ENCODE measurements at places on chromosomes 13 and 19. TPM values are rescaled to one million over a fixed set of nuclear protein-coding genes. Genes with fewer than 3 reads are reported as not detected.

Gene GAS6
- 147 TPM for total RNA-seq

Gene SIGLECL1
- total RNA-seq: not detected

Gene C13orf46
- total RNA-seq: 0.17 TPM

Gene KLF2
- total RNA-seq: 4.4 TPM

Gene TNFRSF19
- total RNA-seq: 0.17 TPM

Gene ZNF726
- total RNA-seq: 7.8 TPM

Gene NAPSA
- not detected for total RNA-seq

Gene SSBP4
- 88.8 TPM for total RNA-seq

Gene ZNF440
- 12.4 TPM for total RNA-seq

Gene CD70
- 0.14 TPM for total RNA-seq

Gene CYSLTR2
- not detected for total RNA-seq

DNA sequence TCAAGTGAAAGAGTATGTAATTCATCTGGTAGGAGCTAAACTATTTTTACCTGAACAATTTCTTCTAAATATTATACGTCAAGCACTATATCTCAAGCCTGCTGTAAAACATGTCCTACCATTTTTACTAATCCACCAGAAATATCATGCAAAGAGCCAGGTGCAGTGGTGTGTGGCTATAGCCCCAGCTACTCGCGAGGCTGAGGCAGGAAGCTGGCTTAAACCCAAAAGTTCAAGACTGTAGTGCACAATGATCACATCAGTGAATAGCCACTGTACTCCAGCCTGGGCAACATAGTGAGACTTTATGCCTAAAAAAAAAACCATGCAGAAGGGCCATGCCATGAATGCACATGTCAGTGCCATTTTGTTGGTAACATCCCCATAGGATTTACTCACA lies 20.7 kb upstream of the CLN5 start:
- no peak for DNase-seq

DNA sequence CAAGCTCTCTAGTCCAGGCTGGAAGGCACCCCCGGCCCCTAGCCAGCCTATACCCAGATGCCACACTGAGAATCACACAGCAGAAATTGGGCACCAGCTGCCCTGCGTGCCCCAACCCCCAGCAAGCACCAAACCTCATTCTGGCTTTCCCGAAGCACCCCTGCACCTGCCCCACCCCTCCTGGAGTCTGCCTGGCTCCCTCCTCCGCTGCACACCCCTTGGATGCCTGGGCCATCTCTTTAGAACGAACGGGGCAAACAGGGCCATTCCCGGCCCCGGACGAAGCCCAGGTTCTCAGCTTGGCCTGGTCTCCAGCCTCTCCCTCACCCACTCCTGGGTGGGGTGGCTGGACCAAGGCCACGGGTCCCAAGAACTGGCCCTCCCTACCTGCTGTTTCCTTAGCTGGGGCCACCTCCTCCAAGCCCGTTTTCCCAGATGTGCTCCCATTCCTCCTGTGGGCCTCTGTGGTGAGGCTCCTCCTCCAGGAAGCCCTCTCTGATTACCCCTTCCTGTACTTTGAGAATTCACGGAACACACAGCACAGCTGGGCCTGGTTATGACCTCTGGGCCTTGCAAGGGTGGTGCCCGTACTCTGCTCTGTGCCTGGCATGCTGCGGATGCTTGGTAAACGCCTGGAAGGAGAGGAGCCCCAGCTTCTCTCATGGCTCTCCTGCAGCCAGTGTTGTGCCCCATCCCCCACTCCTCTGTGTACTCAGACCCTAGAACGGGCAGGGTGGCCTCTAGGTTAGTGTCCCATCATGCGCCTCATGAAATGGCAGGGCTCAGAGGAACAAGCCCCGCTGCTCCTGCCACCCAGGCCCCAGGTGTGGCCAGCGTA lies 21.4 kb downstream of the CEBPG start:
- DNase-seq: peak; percentile 58

- DNase-seq: no peak
Observed at GRCh38 chr19:30884146-30884812, 465.0 kb downstream of the TSHZ3 start.

GRCh38 chr19:8573316-8573715 lies 3.9 kb downstream of the MYO1F start:
- no peak for DNase-seq

- peak; percentile 92 for DNase-seq
Observed at GRCh38 chr19:16771618-16772017, 52.0 kb downstream of the NWD1 start.

- peak; percentile 98 for DNase-seq
Observed at GRCh38 chr19:18385675-18386542, at the start of gene GDF15. Gene GDF15, plus strand, starts transcription at chr19:18386158. Its CDS starts 32 bp downstream, at chr19:18386190.

DNA sequence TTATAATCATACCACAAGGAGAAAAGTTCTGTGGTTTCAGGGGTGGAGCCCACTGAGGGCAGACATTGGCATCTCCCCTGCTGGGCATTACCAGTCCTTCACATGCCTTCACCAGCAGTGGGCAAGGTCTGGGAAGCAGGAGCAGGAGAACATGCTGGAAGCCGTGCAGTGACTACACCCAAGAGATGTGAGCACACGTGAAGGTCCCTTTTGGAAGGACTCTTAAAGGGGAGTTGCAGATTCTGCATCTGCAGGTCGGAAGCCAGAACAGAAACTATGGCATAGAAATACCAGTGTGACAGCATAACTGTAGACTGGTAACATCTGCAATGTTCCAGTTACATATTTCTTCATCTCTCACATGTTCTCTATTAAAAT lies 26.9 kb upstream of the KL start:
- no peak for DNase-seq

GRCh38 chr13:111022886-111023285 lies 92.2 kb upstream of the ARHGEF7 start:
- no peak for DNase-seq

- DNase-seq: no peak
Observed at GRCh38 chr19:39202998-39203355, 1.1 kb downstream of the SYCN start.

DNA sequence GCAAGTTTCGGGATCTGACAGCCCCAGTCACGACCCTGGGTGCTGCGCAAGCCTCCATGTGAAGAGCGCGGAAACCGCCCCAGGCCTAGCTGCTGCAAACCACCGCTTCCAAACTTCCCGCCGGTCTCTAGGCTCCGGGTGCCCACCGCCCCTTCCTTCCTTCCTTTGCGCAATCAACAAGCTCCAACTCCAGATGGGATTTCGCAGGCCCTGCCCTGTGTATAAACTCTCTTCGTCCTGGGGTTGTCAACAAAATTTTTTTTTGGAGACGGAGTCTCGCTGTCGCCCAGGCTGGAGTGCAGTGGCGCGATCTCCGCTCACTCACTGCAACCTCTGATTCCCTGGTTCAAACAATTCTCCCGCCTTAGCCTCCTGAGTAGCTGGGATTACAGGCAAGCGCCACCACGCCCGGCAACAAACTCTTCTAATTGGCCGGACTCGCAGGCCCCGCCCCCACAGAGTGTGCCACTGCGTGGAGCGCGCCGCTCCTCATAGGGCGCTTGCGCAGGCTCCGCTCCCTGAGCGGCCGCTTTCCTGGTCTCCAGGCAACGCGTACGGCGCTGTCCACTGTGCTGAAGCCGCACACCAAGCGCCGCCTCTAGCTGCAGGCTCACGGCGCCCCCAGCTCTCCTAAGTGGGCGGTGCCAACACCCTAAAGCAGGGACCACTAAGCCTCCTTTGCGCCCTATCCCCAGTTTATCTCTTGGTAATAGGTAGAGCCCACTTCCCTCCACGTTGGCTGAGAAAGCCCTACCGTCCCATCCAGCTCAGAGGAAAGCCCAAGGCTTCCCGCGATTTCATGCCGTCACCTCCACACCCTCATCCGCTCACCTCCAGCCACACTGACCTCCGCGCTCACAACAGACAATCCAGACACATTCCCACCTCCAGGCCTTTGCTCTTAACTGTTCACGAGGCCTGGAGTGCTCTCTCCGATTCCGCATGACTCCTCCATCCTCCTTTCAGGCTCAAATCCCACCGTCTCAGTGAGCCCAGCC lies 5.5 kb upstream of the QTRT1 start:
- peak; percentile 98 for DNase-seq

DNA sequence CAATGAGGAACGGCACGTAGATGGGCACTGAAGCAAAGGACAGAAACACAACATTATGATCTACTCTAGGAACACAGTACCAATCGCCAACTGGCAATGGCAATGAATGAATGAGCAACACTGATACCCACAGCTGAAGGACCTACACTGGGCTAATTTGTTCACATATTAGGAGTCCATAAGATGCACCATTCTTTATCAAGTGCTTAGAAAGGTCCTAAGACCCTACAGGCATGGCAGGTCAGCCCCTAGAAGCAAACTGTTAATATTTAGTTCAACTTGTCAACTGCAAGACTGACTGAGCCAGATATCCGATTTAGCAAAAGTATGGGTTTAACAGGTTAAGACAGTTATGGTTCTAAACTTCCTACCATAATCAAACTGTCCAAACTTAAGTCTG lies 4.8 kb downstream of the SHISA2 start:
- no peak for DNase-seq

DNA sequence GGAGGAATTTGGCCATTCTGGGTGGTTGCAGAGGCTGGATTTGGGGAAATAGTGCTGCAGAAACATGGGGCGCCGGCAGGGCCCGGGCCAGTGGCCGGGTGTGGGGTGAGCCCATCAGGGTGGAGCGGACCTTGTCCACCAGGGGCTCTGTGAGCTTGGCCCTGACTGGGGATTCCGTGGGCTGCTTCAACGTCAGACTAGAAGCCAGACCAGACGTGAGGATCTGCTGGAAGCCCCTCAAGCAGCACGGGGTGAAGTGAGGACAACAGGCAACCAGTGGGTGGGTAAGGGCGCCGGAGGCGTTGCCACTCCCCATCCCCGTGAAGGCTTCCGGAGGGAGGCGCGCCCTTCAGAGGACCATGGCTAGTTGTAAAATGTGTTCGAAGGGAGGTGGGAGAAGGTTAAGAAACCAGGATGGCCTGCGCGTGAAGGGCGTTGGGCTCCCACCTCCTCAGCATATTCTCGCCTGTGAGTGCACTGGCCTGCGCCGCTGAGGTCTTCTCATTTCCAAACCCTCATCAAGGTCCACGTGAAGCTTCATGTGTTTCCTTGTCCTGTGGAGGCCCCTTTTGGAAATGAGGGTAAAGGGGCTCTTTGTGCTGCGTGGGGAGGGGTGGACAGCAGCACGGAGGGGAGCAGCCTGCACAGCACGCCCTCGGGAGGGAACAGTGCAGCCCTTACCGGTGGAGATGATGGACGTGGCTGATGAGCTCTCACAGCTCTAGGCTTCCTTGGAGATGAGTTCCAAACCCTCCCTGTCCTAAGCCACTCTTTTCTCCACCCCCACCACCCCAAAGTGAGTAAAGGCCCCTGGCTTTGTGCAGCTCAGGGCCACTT lies 8.3 kb downstream of the TEX29 start:
- no peak for DNase-seq

GRCh38 chr19:40597329-40597838 lies 3.8 kb upstream of the LTBP4 start:
- no peak for DNase-seq

DNA sequence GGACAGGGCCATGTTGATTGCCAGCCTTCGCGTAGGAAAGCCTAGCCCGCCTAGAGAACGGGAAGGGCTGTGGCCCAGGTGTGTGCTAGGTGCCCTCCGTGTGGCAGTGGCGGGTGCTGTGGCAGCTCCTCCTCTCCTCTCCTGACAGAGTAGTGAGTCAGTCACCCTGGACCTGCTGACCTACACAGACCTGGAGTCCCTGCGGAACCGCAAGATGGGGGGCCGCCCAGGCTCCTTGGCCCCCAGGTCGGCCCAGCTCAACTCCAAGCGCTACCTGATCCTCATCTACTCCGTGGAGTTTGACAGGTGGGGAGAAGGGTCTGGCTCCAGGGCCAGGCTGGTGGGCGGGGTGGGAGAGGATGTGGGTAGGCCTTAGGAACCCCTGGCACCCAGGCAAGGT lies 11.1 kb downstream of the CCDC61 start:
- DNase-seq: no peak

GRCh38 chr19:37738371-37738770 lies 18.8 kb upstream of the ZNF607 start:
- peak; percentile 2 for DNase-seq

DNA sequence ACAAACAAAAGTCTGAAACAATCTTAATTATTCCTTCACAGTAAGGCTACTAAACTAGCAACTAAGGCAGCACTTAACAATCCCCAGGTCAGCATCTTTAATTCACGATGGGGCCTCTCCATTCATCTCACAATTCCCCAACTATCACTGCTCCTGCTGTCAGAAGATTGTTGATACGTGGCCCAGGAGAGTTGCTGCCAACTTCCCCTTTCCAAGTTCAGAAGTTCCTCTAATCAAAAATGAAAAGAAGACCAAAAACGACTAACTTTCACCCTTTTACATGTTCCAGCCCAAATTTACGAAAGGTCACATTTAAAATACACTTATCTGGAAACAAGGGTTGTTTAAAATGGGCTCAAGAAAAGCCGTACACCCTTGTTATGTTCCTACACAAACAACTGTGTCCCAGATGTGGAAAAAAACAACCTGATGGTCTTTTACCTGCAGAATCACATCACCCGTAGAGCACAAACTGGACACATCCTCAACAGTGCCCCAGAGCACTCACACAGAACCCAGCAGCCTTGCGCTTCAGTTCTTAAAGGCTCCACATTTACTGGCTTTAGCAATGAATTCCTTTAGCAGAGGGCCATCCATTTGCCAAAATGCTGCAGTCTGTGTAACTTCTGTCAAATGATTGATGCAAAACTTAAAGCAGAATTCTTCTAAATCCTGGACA lies 38.0 kb downstream of the PHF11 start:
- no peak for DNase-seq

GRCh38 chr13:72521940-72522661 lies 205.3 kb downstream of the MZT1 start:
- no peak for DNase-seq

GRCh38 chr19:35352177-35352447 lies 4.4 kb downstream of the FFAR1 start:
- no peak for DNase-seq

- DNase-seq: no peak
Observed at GRCh38 chr13:95185851-95186250, 115.4 kb downstream of the ABCC4 start.

- peak; percentile 14 for DNase-seq
Observed at GRCh38 chr13:44108331-44108858, 228.7 kb downstream of the LACC1 start.

GRCh38 chr13:97658556-97658955 lies 224.6 kb downstream of the RAP2A start:
- peak; percentile 67 for DNase-seq

DNA sequence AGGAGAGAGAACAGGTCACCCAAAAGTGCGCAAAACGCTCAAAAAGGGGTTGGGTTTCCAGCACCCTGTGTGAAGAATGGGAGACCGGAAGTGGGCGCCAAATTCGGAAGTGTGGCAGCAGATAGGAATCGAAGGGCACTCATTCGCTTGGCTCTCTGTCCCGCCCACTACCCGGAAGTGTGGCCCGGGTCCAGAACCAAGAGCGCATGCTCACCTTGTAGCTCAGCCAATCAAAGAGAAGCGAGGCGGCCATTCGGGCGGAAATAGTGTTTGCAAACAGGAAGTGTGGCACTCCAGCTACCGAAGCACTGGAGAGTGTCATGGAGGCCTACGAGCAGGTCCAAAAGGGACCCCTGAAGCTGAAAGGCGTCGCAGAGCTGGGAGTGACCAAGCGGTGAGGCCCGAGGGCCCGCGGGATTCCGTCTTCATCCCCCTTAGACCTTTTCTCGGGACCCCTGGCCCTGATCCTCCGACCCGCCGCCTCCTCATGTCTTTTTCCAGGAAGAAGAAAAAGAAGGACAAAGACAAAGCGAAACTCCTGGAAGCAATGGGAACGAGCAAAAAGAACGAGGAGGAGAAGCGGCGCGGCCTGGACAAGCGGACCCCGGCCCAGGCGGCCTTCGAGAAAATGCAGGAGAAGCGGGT lies at the start of gene FAM32A:
Gene FAM32A, plus strand, starts transcription at position 288 of the 645 bp plus-strand sequence. Its CDS starts 33 bp downstream, at position 321.
- DNase-seq: peak; percentile 99
